Activated CD8-positive, alpha-beta T cell treated with anti-CD3 and anti-CD28 coated beads, Interleukin-2, amount 10 ng/mL, durations not matched to agents 7 days and 5 days (primary cell): ENCODE measurements at places on chromosomes 13 and 19. TPM values are rescaled to one million over a fixed set of nuclear protein-coding genes. Genes with fewer than 3 reads are reported as not detected.

DNA sequence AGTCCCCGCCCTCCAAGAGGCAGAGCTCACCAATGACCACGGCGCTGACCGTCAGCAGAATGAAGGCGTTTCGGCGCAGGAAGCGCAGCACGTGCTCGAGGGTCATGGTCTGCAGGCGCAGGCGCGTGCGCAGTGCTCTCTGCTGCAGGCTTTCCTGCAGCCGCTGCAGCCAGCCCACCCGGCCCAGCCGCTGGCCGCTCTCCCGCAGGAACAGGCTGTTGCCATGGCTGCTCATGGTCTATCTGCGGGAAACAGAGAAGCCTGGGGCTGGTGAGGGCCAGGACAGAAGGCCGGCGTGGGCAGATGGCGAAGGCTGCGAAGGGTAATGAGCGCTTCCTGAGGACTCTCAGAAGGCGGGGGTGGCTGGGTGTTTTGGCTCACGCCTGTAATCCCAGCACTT is 7.0 kb downstream of the SLC1A6 start:
- H3K4me1 ChIP-seq, result no peaks in the 10 kb centered on the region
- no peaks in the 10 kb centered on the region for H3K36me3 ChIP-seq
- DNase-seq, result no peak

Gene PODNL1
- 1.3 TPM for total RNA-seq

Gene GPR183
- 5.0 TPM for total RNA-seq

DNA sequence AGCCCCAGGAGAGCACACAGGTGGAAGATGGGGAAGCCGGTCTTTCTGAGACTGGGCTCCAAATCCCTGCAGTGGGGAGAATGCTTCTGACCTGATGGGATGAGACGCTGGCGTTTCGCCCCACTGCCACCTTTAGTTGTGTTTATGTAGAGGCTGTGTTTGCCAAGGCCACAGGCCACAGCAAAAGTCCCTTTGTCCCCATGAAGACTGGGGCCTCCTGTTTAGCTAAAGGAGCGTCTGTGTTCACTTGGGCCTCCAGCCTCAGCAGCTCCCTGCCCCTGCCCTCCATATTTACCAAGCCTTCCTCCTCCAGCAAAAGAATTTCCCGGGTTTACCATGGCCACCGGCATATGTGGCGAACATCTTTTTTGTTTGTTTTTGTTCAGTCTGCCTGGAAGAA is 10.4 kb upstream of the KLK14 start:
- H3K4me1 ChIP-seq, result peaks cover 15% of the 10 kb centered on the region
- no peak overlapping the region for H3K4me3 ChIP-seq
- DNase-seq, result no peak
- peaks cover 16% of the 10 kb centered on the region for H3K36me3 ChIP-seq

DNA sequence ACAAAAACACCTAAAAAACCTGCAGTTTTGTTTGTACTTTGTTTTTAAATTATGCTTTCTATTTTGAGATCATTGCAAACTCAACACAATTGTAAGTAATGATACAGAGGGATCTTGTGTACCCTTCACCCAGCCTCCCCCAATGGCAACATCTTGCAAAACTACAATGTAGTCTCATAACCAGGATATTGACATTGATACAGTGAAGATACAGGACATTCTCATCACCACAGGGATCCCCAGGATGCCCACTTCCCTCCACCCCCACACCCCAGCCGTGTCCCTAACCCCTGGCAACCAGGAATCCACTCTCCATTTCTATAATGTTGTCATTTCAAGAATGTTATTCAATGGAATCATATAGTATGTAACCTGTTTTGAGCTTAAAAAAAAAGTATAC is 10.3 kb upstream of the C5AR2 start:
- H3K4me1 ChIP-seq, result peaks cover 2% of the 10 kb centered on the region
- H3K27me3 ChIP-seq, result peaks cover 8% of the 10 kb centered on the region
- H3K36me3 ChIP-seq, result no peaks in the 10 kb centered on the region
- no peak overlapping the region for H3K27ac ChIP-seq

GRCh38 chr13:32682740-32683139 is 96.5 kb downstream of the PDS5B start:
- H3K36me3 ChIP-seq, result peaks cover 66% of the 10 kb centered on the region
- no peak overlapping the region for H3K27ac ChIP-seq
- no peaks in the 10 kb centered on the region for H3K27me3 ChIP-seq

Gene PLK5
- not detected for total RNA-seq

Gene PCDH17
- not detected for total RNA-seq

Gene PSG11
- total RNA-seq, result not detected

DNA sequence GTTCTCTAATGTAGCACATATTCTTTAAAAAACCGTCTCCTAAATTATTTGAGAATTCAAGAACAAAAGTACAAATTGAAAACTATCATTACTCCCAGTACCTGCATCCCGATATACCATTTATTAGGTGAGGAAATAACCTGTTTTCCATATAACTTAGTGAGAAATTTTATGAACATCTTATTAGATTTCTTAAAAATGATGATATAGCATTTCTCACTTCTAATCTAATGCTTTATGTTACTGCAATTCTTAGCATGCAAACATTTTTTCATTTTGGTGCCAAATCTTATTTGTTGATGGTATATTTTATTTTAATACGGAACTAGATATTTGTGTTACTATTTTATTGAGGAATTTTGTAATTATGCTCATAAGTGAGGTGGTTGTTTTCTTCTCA is 1321.3 kb upstream of the SLC10A2 start:
- no peak overlapping the region for H3K27ac ChIP-seq

DNA sequence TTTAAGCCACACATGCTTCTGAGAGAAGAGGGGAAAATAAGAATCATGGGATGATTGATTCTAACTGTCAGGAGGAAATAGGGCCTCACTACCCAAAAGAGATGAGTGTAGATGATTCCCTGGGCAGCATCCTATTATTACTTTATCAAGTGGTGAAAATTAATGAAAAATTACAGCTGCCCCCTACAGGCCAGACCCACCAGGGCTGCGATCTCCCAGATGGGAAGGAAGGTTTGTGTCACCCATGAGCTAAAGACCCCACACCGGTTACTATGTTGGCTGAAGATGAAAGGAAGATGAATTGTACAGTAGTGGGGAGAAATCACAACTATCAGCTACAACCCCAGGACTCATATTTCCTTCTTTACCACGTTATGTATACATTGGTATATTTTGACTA is 49.5 kb downstream of the RFC3 start:
- H3K27ac ChIP-seq, result no peak overlapping the region
- H3K4me1 ChIP-seq, result no peaks in the 10 kb centered on the region
- no peaks in the 10 kb centered on the region for H3K27me3 ChIP-seq

- H3K4me3 ChIP-seq, result no peak overlapping the region
- no peaks in the 10 kb centered on the region for H3K27me3 ChIP-seq
- no peaks in the 10 kb centered on the region for H3K4me1 ChIP-seq
- H3K27ac ChIP-seq, result no peak overlapping the region
- no peak for DNase-seq
Measured at GRCh38 chr19:4430760-4431159, 26.8 kb downstream of the UBXN6 start.

DNA sequence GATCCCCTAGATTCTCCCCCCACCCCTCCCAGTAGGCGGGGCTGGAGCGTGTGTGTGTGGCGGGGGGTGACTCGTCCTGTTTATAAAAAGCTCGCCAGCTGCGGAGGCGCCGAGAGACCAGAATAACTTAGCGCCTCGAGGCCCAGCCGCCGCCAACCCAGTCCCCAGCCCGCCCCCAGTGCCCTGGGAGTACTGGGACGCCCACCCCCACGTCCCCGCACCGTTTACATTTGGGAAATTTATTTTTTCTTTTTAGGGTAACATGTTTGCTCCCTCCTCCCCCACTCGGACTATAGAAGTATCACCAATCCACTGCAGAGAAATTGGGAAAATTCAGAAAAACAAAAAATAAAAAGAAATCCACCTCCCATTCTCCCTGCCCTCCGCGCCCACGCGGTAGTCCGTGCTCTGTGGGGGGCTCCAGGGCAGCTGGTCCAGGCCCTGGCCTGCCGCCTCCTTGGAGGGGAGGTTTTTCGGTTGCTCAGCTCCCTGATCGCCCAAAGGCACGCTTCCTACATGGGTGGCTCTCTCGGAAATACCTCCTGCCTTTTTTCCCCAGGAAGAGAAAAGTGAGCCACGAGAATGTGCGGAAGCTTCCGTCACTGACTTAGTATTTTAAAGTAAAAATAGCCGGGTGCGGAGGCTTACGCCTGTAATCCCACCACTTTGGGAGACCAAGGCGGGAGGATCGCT is 1.5 kb upstream of the RAB3A start:
- peak overlapping the region; percentile 78 for H3K4me3 ChIP-seq
- peak overlapping the region; percentile 60 for H3K27ac ChIP-seq
- H3K36me3 ChIP-seq, result peaks cover 11% of the 10 kb centered on the region
- peaks cover 28% of the 10 kb centered on the region for H3K4me1 ChIP-seq
- peaks cover 3% of the 10 kb centered on the region for H3K27me3 ChIP-seq

- no peak overlapping the region for H3K27ac ChIP-seq
- no peak for DNase-seq
Measured at GRCh38 chr19:40150170-40150569, 41.1 kb upstream of the MAP3K10 start.

- H3K27me3 ChIP-seq, result no peaks in the 10 kb centered on the region
- DNase-seq, result no peak
- H3K4me3 ChIP-seq, result no peak overlapping the region
- no peaks in the 10 kb centered on the region for H3K36me3 ChIP-seq
- H3K4me1 ChIP-seq, result peaks cover 3% of the 10 kb centered on the region
Measured at GRCh38 chr19:28482221-28482620, 730.7 kb downstream of the UQCRFS1 start.

DNA sequence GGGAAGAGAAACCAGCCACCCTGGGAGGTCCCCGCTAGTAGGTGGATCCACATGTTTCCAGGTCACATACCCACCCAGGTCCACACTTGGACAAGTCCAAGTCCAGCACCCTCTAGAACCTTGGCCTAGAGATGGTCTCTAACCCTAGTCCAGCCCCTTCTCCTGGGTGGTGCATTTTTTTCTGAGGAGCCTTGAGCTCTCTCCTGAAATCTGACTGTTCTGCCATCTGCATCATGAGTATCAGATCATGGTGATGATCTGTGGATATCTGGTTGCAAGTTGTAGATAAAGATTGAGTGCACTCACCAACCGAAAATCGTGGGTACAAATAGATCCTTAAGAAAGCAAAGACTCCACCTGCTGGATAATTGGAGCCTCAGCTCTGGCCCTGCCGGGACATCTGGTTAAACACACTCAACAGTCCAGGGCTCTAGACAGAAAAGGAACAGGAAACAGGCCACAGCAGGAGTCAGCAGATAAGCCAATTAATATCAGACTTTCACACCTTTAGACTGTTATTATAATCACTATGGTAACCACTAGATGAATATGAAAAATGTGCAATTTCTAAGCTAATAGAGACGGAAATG is 41.1 kb downstream of the GPR12 start:
- no peak for DNase-seq
- peak overlapping the region; percentile 22 for H3K27ac ChIP-seq
- peaks cover 30% of the 10 kb centered on the region for H3K4me1 ChIP-seq
- peaks cover 2% of the 10 kb centered on the region for H3K36me3 ChIP-seq
- H3K27me3 ChIP-seq, result no peaks in the 10 kb centered on the region

Gene ZNF442
- total RNA-seq, result 2.0 TPM

- no peak for DNase-seq
- peak overlapping the region; percentile 82 for H3K4me3 ChIP-seq
- peaks cover 27% of the 10 kb centered on the region for H3K36me3 ChIP-seq
Measured at GRCh38 chr19:33375156-33375836, 1.8 kb downstream of the CEBPG start.

GRCh38 chr19:14495672-14496028 is 277 bp downstream of the GIPC1 start:
- peak overlapping the region; percentile 80 for H3K4me3 ChIP-seq
- H3K36me3 ChIP-seq, result peaks cover 11% of the 10 kb centered on the region
- peaks cover 35% of the 10 kb centered on the region for H3K4me1 ChIP-seq

- DNase-seq, result no peak
- no peak overlapping the region for H3K4me3 ChIP-seq
- peaks cover 20% of the 10 kb centered on the region for H3K36me3 ChIP-seq
- no peak overlapping the region for H3K27ac ChIP-seq
Measured at GRCh38 chr13:100330662-100331061, 241.8 kb downstream of the PCCA start.

Gene AZU1
- not detected for total RNA-seq

DNA sequence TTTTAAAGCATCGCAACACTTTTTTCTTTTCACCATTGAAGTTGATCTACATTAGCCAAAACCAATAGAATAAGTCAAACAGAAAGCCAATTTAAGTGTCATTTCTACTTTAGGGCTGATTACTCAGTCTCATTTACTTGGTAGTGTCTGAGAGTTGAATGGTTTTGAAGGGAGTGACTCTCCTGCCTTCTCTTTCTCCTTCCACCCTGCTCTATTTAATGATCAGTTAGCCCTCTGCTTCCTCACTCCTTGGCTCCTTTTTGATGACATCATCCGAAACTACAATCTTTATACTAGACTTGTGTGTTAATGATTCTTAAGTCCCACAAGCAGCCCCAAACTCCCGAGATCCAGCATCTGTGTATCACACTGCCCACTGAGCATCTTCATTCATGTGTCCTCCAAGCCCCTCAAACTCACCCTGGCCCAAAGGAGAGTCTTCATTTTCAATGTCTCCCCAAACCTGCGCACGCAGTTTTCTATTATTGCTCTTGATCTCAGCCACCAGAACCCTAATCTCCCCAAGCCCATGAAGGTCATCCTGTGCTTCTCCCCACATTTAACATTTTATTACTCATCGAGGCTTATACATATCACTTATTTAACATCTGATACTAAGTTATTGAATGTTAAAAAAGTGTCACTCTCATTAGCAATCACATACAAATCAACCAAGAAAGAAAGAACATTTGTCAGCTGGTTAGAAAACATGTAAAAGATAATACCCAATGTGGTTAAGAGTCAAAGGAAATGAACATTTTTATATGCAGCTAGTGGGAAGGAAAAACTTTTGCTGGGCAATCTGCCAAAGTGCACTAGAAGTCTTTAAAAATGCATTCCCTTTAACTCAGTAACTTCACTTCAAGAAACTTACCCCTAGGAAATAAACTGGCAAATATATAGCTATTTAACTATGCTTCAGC is 32.2 kb upstream of the ARGLU1 start:
- H3K27ac ChIP-seq, result no peak overlapping the region
- no peak for DNase-seq
- H3K4me3 ChIP-seq, result no peak overlapping the region
- no peaks in the 10 kb centered on the region for H3K36me3 ChIP-seq
- peaks cover under 1% of the 10 kb centered on the region for H3K27me3 ChIP-seq
- peaks cover 5% of the 10 kb centered on the region for H3K4me1 ChIP-seq

- H3K4me3 ChIP-seq, result no peak overlapping the region
- H3K27me3 ChIP-seq, result no peaks in the 10 kb centered on the region
- H3K27ac ChIP-seq, result no peak overlapping the region
- H3K36me3 ChIP-seq, result peaks cover 28% of the 10 kb centered on the region
- DNase-seq, result no peak
- peaks cover 26% of the 10 kb centered on the region for H3K4me1 ChIP-seq
Measured at GRCh38 chr13:42056146-42056545, 7.7 kb downstream of the DGKH start.

Gene MAP4K1
- 259 TPM for total RNA-seq

Gene ZNF99
- total RNA-seq, result not detected

Gene CCDC122
- 0.68 TPM for total RNA-seq

Gene ZNF132
- 6.0 TPM for total RNA-seq

Gene SPRY2
- 0.10 TPM for total RNA-seq

Gene N4BP2L1
- 27.8 TPM for total RNA-seq

Gene ZNF776
- total RNA-seq, result 15.7 TPM

Gene PRRG2
- total RNA-seq, result 1.5 TPM

Gene LPAR2
- total RNA-seq, result 44.8 TPM
